NCI-H748 treated with DMSO at 0.1 percent for 48 hours (cell line): ENCODE measurements at places on chromosomes 4 and X.

GRCh38 chr4:1479454-1479853 is 73.2 kb upstream of the NKX1-1 start:
- DNase-seq = no peak

DNA sequence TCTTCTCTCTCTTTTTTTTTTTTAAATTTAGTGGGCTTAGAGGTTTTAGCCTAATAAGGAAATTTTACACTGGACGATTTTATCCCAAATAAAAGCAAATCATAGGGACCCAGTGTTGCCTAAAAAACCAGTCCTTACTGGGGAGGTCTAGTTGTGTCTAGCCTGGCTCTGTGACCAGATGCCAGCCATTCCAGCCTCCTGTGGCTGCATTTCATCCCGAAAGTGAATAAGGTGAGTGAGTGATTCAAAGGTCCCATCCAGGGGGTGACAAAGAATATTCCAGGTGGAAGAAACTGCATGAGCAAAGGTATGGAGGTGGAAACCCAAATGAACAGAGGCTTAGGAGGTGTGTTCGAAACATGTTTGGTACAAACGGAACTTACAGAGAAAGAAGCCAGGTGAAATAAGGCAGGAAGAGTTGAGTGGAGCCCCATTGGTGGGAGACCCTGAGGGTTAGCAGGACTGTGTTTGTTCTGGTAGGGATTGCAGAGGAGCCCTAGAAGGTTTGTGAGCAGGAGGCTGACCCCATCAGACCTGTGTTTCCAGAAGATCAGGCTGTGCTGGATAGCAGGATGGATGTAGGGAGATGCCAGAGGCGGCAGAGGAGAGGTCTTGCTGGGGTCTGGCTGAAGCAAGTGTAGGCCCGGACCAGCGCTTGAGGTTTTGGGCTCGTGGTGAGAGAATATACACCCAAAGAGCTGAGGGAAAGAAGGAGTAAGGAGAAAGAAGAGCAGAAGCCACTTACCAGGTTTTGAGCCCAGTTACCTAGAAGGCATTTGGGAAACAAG is 31.6 kb downstream of the PTTG2 start:
- DNase-seq = no peak

DNA sequence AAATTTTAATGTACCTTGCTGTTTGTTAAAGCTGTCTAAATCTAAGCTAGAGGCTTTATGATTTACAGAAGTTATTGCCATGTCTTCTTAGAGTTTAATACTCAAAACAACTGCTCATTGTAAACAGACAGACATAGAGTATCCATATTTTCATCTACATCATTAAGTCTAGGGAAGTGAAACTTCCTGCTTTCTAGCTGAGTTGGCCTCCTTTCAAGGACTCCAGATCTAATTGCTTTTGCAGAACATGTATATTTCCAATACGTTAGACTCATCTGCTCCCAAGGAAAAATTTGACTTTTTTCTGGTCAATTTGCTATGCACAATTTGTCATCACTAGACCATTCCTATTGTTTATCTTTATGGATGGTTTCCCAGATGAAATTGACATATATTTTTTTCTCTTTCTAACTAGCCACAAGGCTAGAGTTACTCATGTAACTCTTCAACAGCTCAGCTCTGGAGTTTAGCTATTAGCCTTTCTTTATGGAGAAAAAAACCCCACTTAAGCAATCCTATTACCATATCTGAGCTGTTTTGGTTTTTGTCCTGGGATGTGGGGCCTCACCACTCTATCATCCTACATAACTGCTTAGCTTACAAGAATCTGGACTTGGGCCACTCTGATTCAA is 122.9 kb downstream of the PPA2 start:
- DNase-seq = no peak

DNA sequence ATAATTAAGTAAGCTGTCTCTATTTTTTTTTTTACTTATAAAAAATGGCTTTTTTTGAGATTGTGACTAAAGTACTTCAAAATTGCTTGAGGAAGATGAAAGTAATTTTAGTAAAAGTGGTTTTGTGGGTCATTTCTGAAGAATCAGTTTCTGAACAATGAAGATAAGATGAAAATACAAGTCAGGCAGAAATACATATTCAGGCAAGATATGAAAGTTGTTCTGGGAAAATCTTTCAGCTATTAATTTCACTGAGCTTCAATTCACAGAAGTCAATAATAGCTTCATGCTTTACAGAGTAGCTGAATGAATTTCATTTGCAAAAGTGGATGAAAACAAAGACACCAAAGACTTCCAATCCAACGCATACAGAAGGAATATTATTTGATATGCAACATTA is 305.2 kb upstream of the ARSJ start:
- no peak for DNase-seq

DNA sequence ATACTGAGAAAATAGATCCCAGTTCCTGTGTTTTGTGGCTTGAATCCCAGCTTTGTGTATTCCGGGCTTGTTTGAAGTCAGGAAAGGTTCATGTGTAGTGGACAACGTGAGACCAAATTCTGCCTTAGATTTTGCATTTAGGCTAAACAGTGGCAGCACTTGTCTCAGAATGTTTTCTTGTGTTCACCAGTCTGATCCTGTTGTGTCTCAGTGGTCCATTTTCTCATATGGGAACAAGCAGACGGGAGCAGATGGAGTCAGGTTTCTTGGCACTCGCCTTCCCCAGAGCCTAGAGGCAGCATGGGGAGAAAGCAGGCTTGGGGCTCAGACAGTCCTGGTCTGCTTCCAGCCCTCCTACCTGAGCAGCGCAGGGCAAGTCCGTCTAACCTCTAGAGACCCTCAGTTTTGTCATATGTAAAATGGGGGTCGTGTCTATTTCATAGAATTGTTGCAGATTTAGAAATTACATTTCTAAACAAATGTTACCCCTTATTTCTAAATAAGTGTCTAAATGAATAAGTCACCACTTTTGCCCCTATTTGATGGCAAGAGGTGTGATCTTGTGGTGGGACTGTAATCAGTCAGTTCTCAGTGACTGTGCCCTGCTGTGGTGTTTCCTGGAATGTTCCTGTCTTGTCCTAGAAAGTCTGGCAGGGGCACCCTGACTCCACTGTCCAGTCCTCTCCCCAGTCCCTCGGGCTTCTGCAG is 28.3 kb upstream of the MSANTD1 start:
- DNase-seq = no peak

GRCh38 chr4:117941611-117942010 is 92.7 kb upstream of the NDST3 start:
- DNase-seq = no peak

GRCh38 chr4:630656-631055 is 5.3 kb downstream of the PDE6B start:
- DNase-seq = no peak

DNA sequence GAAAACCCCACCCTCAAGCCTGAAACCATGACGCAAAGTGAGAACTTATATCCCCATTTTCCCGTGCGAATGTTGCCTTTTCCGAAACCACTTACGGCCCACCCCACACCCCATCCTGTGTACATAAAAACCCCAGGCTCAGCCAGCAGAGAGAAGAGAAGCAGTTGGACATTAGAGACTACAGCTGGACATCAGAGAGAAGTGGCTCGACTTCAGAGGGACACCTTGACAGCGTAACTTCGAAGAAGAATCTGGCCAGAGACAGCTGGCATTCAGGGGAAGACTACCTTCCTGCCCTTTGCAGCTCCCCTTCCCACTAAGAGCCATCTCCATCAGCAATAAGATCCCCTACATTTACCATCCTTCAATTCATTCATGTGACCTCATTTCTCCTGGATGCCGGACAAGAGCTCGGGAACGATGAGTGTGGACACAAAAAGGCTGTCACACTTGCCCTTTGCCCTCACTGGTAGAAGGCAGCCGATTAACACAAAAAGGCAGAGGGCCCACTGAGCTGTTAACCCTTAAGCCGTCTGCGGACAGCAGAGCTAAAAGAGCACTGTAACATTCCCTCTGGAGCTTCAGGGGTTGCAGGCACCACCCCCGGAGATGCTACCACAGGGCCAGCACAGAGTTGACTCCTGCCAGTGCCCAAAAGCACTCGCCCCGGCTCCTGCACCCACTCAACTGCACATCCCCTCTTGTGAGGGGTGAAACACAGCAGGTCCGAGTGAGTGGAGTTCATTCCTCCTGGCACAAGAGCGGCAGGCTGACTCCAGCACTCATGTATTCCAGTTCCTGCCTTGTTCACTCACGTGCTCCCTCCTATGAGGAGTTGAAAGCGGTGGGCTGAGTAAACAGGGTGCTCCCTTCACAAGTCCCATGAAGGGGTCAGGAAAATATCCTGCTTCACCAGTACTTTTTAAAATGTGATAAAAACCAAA is 7.5 kb downstream of the CHM start:
- DNase-seq = no peak

- no peak for DNase-seq
Measured at GRCh38 chr4:8394061-8394519, 46.4 kb downstream of the ACOX3 start.

DNA sequence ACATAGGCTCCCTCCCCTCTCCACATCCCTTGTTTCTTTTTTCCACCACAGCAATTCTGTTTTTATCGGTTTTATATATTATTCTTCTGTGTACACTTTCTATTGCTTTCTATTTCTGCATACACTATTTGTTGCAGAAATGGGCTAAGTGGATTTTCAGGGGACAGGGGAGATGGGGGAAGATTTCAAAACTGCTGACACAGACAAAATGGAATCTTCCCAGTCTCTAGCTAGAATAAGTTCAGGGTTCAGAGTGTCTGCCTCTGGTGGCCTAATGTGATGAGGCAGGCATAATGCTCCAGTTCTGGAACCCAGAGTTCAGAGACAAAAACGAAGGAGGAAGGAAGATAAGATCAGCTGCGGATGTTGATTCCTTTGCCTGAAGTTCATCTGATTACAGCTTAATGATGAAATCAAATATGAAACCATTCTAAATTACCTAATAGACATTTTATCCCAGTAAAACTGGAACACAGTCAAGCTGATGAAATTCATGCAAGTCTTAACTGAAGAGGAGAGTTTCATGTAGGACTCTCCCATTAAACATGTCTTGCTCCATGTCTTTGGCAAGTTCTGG is 447.1 kb downstream of the AFF2 start:
- DNase-seq = no peak

DNA sequence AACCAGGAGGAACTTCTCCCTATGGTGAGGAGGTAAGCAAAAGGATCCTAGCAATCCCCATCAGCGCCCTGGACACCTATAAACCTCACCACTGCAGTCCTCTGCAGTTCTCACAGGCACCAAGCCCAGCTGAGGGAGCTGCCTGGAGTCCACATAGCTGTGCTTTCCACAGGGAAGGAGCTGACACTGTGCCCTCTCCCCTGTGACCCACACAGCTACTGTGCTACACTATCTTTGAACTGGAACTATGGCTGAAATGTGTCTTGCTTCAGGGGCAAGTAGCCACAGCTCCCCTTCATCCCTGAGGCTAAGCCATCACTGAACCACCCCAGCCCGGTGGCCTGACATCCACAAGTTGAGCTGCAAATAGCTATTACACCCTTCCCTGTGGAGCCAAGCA is 208.5 kb upstream of the RPL34 start:
- no peak for DNase-seq

DNA sequence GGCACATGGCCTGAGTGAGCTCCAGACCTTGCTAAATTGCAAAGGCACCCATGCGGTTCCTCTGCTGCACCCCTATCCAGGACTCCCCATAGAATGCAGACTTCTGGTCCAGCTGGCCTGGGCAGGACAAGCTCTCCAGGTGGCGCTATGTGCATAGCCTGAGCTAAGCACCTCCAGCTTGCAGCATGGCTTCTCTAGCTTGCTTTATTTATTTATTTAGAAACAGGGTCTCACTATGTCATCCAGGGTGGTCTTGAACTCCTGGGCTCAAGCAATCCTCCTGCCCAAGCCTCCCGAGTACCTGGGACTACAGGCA is 5.5 kb upstream of the WFS1 start:
- DNase-seq = no peak

- DNase-seq = no peak
Measured at GRCh38 chr4:105988671-105989070, 93.4 kb downstream of the NPNT start.

DNA sequence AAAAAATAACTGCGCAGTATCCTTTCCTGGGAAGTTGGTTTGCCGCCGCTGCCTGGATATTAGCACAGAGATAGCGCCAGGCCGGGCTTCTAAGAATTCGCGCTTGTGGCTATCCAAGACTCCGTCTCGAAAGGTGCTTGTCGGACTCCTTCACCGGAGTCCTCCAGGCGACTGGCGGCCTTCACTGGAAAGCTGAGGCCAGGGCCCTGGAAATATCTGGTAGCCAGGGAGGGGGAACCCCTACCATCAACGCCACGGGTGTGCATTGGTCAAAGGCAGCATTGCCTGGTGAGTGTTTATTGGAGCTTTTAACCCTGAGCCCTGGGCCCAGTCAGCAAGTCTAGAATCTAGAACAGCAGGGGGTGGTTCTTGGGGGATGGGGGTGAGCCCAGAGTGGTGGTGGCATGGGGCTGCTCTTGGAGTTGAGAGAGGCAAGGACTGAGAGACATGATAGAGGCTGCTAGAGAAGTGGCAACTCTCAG is 577 bp upstream of the PIM2 start:
- DNase-seq = no peak

- no peak for DNase-seq
Measured at GRCh38 chrX:28205905-28206304, 224.7 kb upstream of the DCAF8L1 start.

GRCh38 chrX:20066968-20067708 is 49.6 kb downstream of the MAP7D2 start:
- DNase-seq = no peak

DNA sequence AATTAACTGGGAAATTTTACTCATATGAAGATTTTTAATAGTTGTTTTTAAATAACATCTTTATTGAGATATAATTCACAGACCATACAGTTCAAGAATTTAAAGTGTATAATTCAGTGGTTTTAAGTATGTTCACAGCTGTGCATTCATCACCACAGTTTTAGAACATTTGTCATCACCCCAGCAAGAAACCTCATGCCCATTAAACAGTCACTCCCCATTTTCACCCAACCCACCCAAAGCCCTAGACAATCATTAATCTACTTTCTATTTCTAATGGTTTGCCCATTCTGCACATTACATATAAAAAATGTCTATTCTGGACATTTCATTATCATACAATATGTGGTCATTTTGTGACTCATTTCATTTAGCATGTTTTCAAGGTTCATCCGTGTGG is 2.8 kb downstream of the UPRT start:
- DNase-seq = no peak

DNA sequence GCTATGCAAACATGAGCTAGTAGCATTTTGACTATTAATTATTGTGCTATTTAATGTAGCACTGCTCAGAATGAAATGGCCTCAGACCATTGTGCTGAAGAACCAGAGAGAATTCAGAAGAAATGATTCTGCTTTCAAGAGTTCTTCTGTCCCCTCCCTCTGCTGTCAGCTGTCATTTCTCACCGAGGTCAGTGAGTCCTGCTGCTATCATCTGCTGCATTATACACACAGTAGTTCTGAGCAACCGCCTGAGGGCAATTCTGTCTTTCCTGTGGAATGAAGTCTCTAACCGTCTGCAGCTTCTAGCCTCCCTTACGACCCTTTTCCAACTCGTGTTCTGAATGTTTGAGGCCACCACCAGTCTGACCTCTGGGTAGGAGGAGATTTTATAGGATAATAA is 249.4 kb downstream of the HNRNPD start:
- DNase-seq = no peak

- DNase-seq = no peak
Measured at GRCh38 chr4:55600640-55601039, 8.6 kb upstream of the PDCL2 start.

- DNase-seq = no peak
Measured at GRCh38 chr4:43763029-43763610, 685.5 kb downstream of the KCTD8 start.

GRCh38 chr4:23234018-23234417 is 541.3 kb downstream of the GBA3 start:
- no peak for DNase-seq
